NCI-H187 treated with DMSO at 0.1 percent for 48 hours (cell line): ENCODE measurements at places on chromosomes 3 and 15.

GRCh38 chr3:24496529-24497482, 2.2 kb upstream of the THRB start:
- no peak for DNase-seq

- no peak for DNase-seq
Observed at GRCh38 chr15:42623951-42624350, 48.5 kb downstream of the STARD9 start.

DNA sequence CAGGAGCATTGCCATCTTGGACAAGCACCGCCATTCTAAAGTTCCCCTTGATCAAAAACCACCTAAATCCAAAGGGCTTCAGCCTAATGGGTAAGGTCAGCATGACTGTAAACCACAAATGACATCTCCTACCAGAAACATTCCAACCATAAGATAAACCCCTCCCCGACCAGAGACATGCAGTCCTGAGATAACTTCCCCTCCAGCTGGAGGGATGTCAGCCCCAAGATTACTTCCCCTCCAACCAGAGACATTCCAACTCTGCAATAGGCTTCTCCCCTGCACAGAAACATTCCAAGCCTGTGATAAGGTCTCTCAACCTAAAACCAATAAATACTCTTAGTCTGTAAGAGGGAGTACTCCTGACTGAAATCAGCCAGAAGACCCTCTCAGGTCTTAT, 62.7 kb upstream of the DNAJC19 start:
- no peak for DNase-seq

- DNase-seq: no peak
Observed at GRCh38 chr3:191334346-191334893, 4.1 kb upstream of the UTS2B start.

DNA sequence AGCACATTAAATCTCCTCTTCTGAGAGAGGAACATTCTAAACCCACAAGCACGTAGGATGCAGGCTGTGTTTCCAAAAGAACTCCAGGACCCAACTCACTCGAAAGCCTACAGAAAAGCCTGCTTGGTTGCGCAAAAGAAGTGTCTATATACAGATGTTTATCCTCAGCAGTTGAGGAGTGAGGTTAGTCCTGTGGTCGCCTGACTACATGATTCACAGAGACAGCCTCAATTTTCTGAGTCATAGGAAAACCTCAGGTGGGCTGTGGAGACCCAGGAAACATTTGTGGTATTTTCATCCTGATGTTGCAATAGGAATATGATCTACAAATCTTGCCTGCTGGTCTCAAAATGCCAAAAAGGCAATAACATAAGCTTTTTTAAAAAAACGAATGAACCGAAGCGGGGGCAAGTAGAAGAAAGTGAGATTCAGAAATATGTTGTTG, 183.8 kb upstream of the THRB start:
- no peak for DNase-seq

- no peak for DNase-seq
Observed at GRCh38 chr3:81249540-81250029, 511.9 kb downstream of the GBE1 start.

DNA sequence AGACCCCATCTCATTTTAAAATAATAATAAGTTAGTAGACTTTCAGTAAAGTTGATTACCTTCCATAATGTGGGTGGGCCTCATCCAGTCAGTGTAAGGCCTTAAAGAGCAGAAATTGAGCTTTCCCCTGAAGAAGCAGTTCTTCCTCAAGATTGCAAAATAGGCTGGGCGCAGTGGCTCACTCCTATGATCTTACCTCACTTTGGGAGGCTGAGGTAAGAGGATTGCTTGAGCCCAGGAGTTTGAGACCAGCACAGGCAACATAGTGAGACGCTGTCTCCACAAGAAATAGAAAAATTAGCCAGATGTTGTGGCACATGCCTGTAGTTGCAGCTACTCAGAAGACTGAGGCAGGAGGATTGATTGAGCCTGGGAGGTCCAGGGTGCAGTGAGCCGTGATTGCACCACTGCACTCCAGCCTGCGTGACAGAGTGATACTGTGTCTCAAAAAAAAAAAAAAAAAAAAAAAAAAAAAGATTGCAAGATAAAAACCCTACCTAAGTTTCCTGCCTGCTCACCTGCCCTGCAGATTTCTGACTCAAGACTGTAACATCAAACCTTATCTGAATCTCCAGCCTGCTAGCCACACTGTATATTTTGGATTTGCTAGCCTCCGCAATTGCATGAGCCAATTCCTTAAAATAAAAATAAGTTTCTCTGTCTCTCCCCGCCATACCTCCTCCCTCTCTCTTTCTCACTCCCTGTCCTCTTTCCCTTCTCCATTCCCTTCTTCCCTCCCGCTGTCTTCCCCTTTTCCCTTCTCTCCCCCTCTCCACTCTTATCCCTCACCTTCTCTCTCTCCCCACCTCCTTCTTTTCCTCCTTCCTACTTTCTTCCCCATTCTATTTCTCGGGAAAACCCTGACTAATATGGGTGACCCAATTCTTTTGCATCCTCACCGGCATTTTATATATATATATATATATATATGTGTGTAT, 16.9 kb downstream of the KLHL18 start:
- DNase-seq: no peak

DNA sequence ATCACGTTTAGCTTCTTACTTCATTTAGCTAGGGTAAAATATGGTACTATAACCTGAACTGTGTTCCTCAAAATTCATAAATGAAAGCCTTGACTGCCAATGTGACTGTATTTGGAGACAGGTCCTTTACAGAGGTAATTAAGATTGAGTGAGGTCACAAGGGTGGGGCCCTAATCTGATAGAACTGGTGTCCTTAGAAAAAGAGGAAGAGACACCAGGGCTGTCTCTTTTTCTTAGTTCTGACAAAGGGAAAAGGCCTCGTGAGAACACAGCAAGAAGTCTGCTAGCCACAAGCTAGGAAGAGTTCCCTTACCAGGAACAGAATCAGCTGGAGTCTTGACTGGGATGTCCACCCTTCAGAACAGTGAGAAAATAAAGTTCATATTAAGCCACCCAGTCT, 162.7 kb downstream of the GMNC start:
- no peak for DNase-seq

DNA sequence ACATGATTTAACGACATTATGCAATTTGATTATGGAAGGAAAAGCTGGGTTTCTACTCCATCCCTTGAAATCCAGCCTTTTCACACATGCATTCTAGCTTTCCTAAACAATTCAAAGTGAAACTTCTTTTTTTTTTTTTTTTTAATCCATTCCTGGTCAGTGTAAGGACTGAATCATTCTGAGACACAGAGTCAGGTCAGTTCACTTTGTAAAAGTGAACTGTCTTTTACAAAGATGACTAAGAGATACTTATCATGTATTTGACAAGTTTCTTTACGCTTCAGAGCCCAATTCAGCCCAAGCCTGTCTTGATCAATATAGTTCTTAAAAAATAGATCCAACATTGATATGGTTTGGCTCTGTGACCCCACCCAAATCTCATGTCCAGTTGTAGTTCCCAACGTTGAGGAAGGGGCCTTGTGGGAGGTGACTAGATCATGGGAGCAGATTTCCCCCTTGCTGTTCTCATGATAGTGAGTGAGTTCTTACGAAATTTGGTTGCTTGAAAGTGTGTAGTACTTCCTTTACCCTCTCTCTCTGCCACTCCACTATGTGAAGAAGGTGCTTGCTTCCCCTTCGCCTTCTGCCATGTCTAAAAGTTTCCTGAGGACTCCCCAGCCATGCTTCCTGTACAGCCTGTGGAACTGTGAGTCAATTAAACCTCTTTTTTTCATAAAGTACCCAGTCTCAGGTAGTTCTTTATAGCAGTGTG, 345.6 kb upstream of the THBS1 start:
- DNase-seq: no peak

DNA sequence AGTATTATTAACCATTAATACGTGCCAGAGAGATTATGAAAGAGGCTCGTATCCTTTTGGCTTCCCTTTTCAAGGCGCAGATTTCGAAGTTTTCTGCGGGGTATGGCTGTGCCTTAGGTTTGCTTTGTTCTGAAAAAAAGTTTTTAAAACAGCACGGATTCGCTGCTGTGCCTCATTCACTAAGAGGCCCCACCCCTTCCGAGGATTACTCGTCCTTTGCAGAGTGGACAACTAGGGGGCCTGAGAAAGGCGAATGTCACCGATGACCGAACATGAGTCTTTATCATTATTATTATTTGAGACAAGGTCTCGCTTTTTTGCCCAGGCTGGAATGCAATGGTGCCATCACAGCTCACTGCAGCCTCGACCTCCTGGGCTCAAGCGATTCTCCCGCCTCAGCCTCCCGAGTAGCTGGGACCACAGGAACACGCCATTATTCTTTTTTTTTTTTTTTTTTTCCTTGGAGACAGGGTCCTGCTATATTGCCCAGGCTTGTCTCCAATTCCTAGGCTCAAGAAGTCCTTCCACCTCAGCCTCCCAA, 684 bp upstream of the RPS27L start:
- no peak for DNase-seq

GRCh38 chr3:167033866-167034265, 346.2 kb downstream of the ZBBX start:
- no peak for DNase-seq

GRCh38 chr3:3686907-3687648, 112.2 kb upstream of the LRRN1 start:
- DNase-seq: no peak

DNA sequence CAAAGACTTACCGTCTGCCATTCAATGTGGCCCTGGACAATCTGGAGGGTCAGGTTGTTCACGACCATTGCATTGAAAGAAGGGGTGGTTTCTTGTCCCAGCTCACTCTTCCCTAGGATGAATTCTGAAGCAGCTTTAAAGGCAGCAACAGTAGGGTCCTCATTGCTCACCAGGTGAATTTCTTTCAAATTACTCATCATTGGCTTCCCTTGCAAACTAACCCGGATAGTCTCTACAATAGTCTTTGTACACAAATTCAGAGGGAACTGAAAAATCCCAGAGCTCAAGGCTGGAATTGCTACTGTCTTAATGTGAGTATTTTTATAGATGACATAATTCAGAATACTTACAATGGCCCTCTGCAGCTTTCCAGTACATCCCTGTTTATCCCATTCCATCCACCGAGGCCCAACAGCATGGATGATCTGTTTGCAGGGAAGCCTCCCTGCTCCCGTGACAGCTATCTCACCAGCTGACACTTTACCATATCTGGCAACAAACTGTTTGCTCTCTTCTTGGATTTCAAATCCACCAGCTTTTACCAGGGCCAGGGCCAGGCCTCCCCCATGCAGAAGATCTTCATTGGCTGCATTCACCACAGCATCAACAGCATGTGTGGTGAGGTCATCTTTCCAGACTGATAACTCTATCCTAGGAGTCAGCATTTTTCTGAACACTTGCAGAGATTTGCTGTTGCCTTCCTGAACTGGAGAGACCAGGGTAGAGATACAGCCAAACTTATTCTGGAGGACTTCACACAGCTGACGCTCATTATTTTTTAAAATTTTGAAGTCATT, 8.6 kb downstream of the PARP9 start:
- DNase-seq: no peak
